ENCODE measurements at places on chromosomes 3 and 15. TPM values are rescaled to one million over a fixed set of nuclear protein-coding genes. Genes with fewer than 3 reads are reported as not detected.
A peak's percentile ranks its signal among the peaks of the same experiment; 100 is the strongest.

- H3K27ac ChIP-seq = no peak overlapping the region
- no peaks in the 10 kb centered on the region for H3K36me3 ChIP-seq
- no peaks in the 10 kb centered on the region for H3K4me1 ChIP-seq
- no peak for DNase-seq
Measured at GRCh38 chr3:154901278-154901677, 178.8 kb upstream of the MME start.

DNA sequence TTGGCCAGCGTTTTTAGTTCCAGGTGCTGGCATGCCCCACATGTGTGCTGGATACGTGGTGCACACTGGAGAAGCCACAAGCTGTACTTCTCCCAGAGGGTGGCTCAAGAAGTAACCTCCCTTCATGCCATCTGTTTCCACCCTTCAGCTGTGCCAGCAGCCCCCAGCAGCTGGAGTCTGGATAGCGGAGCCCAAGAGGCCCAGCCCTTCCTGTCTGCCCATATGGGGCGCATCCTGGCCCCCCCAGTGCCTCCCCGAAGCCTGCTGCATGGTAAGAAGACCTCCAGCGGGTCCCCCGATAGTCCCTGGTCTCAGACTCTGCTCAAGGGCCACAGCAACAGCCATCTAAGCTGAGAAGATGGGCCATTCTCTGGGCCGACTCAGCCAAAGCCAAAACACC lies 5.8 kb upstream of the MANF start:
- no peaks in the 10 kb centered on the region for H3K27me3 ChIP-seq
- DNase-seq = no peak
- H3K27ac ChIP-seq = no peak overlapping the region
- H3K4me1 ChIP-seq = peaks cover 10% of the 10 kb centered on the region

The AGBL1 gene
- total RNA-seq = 12.0 TPM

GRCh38 chr3:189901481-189901880 lies 219.2 kb downstream of the P3H2 start:
- H3K4me3 ChIP-seq = no peak overlapping the region
- DNase-seq = no peak
- H3K36me3 ChIP-seq = no peaks in the 10 kb centered on the region
- H3K27me3 ChIP-seq = no peaks in the 10 kb centered on the region
- no peak overlapping the region for H3K27ac ChIP-seq

DNA sequence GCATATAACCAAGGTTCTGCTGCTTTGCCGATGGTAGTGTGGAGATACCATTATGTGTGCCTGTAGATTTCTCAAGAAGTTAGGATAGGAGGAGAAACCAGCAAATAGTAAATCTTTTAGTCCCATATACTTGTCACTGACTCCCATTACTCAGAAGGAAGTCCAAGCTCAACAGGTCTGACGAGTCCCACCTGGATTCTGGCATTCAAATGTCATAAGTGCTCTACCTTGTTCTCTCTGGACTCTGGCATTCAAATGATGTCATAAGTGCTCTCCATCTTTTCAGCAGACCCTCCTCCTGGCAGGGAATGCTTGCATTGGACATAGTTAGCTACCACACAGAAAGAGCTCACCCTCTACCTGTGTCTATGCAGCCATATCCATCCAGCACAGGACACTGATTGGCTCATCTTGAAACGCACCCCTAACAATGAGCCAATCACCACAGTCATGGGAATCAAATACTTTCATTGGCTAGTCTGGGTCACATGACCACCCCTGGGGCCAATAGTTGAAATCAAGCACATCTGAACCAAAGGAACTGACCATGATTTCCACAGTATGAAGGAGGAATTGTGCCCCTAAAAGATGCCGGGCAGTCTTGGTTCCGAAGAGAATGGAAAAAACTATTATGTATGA lies 205.0 kb upstream of the ADAMTS9 start:
- DNase-seq = no peak
- no peaks in the 10 kb centered on the region for H3K36me3 ChIP-seq
- H3K4me3 ChIP-seq = no peak overlapping the region
- no peak overlapping the region for H3K27ac ChIP-seq

DNA sequence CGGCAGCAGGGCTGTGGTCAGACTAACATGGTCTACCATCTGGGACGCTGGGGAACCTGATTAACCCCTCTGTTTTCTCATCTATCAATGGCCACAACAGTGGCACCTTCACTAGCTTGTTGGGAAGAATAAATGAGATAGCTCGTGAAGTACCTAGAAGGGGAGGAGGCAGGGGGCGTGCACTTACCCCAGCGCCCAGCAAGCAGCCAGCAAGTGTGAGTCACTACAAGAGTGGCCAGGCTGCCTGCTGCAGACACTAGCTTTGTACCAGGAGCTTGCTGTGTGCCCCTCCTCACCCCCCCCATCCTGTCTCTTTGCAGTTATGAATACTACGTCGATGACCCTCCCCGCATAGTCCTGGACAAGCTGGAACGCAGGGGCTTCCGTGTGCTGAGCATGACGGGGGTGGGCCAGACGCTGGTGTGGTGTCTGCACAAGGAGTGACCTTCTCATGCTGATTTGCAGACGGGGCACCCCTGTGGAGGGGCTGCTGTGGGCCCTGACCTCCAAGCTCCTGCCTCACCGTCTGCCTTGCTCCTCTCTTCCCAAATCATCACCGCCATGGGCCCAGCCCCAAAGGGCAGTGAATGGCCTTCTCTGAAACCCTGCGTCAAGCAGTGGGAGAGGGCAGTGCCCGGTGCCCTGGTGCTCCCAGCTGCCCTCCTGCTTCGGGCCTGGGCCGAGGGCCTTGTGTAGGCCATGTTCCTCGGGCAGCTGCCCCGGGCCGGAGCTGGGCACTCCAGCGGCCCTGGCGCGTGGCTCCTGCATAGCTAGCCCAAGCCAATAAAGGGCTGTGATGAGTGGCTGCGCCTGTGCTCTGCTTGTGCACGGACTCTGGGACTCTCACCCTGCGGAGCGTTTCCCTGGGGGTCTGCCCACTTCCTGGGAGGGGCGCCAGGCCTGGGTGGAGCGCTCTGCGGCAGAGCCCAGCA lies 2.6 kb upstream of the C15orf62 start:
- H3K4me3 ChIP-seq = no peak overlapping the region
- H3K27ac ChIP-seq = no peak overlapping the region
- DNase-seq = peak; percentile 39
- H3K4me1 ChIP-seq = peaks cover 71% of the 10 kb centered on the region
